Activated CD4-positive, alpha-beta T cell treated with anti-CD3 and anti-CD28 coated beads for 1 hour (primary cell): ENCODE measurements at places on chromosomes 2 and 18.

GRCh38 chr2:173669271-173669853 lies 295.8 kb downstream of the SP3 start:
- DNase-seq, result no peak

DNA sequence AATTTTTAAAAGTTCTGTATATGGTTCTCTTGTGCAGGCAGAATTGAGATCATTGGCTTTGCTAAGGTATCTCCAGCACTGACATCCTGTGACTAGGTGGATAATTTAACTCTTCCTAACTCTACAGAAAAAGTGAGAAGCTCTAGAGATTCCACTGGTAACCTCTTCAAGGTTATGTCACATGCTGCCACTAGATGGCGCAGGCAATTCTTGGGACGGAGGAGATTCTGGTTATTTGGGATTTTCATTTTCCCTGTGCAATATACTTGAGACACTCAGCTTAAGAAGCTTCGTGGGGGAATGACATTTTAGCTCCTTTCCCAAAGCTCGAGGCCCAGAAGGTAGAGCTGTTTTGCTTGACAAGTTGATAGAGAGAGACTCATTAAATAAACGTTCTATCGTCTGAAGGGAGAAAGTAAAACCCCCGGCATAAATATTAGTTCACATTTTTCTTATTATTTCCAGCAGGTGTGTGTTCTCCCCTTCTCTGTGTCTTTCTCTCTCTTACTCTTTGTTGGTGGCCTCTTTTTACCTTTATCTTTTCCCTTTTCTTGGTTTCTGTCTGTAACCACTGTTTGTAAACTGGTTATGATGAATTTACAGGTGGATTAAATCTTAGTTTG lies 26.6 kb upstream of the LANCL1 start:
- no peak for DNase-seq

DNA sequence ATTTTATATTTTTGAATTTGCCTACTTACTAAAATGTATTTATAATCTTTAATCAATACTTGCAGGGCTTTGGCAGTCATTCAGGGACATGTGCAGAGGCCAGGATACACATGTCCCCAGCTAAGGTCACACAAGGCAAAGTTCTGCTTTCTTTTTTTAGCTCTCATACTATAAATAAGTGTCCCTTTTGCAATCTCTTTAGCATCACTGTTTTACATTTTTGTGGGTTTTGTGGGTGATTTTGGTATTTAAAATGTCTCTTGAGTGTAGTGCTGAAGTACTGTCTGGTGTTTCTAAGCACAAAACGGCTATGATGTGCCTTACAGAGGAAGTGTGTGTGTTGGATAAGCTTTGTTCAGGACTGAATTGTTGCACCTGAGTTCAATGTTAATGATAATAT lies 309.0 kb upstream of the GULP1 start:
- DNase-seq, result no peak

- no peak for DNase-seq
These were observed 46.4 kb upstream of the PMAIP1 start for GRCh38 chr18:59853380-59853779.

GRCh38 chr2:96083064-96083939 lies 33.1 kb downstream of the ADRA2B start:
- DNase-seq, result no peak

GRCh38 chr2:12326449-12327190 lies 390.1 kb upstream of the TRIB2 start:
- DNase-seq, result no peak

GRCh38 chr18:78905334-78905733 lies 74.3 kb upstream of the SALL3 start:
- DNase-seq, result no peak

DNA sequence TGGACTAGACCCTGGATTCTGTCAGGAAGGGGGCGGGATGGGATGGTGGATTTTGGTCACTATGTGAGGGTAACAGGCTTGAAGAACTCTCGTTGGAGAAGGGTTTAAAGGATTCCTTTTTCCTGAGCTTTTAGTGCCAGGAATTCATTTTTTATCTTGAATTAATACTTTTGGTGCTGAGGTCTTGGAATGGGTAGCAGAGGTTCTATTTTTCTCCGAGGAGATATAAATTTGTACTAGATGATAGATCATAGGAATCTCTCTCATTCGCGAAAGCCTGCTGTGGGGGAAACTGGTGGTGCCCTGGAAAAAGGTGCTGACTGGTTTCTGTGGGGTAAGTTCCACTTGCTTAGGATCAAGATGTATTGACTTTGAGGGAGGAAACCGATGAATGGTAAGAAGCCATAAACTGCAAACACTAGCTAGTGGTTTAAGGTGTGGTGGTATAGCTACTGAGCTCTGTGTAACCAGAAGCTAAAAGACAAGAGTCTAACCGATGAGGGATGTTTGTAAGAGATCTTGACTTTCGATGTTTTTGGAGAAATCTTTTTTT lies 706 bp downstream of the AGPS start:
- DNase-seq, result no peak

DNA sequence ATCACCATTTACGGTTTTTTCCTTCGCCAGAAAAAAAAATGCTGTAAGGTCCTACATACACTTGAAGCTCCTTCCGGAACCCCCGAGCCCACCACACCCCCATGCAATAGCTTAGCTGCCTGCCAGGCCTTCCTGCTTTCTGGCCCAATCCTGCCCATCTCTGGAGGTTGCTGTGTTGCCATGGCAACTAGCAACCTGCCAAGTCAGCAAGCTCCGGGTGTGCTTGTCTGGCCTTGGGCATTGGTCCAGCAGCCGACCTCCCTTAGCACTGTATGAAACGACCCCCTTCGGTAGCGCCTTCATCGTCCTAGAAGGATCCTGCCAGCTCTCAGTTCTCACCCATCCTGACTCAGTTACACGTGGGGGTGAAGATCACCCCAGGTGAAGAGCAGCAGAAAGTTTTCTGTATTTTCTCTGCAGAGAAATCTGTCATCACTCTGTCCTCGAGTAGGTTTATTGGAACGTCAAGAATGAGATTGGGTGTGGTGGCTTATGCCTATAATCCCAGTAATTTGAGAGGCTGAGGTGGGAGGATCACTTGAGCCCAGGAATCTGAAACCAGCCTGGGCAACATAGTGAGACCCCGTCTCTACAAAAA lies 47.4 kb upstream of the MTCL1 start:
- DNase-seq, result no peak

DNA sequence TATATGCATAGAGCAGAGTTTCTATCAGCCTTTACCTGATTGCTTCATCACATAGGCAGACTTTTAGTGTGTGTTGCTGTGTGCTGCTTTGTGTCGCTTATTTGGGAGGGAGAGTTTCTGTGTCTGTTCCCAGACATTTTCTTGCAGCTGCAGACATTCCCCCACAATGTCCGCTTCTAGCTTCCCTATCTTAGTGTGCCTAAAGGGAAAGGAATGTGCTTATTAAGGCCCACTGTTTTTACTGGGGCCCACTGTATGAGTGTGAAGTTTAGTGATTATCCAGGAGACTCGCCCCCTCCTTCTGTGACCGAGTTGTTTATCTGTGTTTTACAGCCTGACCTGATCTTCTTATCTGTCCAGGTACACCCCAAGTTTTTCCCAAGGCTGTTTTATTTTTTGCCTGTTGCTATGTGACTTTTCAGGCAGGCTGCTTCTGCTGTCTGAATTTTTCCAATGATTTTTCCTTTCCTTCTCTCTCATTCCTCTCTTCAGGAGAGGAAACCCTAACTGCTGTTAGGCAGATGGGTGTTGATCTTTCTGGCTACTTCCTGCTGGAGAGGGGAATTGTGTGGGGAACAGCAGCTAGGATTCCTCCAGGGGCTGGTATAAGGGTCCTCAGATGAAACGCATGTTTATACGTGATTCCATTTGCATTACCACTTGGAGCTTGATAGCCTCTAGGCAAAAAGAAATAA lies 47.6 kb downstream of the STK17B start:
- DNase-seq, result no peak

GRCh38 chr2:216082805-216083204 lies 1.1 kb downstream of the TMEM169 start:
- no peak for DNase-seq

- no peak for DNase-seq
These were observed 249.4 kb downstream of the LOXHD1 start for GRCh38 chr18:46407486-46408166.

DNA sequence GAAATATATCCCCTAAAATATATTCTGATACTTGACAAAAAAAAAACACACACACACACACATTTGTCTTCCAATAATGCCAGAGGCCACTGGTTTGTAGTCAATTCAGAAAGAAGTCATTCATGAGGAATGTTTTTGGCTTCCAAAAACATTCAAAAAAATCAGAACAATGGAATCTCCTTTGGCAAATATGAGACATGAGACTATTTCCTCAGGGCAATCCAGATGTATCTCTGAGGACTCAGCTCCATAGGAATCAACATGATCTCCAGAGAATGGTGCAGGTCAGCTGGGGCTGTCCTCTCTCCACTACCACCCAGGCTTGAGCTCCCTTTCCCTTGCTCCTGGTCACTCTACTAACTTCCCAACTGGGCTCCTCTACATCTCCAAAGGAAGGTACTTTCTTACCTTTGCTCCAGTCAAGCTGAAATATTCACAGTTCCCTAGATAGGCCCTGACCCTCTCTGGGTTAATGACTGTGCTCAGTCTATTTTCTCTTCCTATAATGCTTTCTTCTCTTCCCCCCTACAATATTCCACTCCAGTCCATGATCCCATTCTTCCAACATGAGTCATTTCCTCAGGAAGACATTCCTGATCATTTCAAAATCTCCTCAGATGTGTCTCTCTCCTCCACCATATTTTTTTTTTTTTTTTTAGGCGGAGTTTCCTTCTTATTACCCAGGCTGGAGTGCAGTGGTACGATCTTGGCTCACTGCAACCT lies 145.3 kb downstream of the C1D start:
- DNase-seq, result no peak

GRCh38 chr2:177000061-177000714 lies 212.4 kb upstream of the HNRNPA3 start:
- no peak for DNase-seq

DNA sequence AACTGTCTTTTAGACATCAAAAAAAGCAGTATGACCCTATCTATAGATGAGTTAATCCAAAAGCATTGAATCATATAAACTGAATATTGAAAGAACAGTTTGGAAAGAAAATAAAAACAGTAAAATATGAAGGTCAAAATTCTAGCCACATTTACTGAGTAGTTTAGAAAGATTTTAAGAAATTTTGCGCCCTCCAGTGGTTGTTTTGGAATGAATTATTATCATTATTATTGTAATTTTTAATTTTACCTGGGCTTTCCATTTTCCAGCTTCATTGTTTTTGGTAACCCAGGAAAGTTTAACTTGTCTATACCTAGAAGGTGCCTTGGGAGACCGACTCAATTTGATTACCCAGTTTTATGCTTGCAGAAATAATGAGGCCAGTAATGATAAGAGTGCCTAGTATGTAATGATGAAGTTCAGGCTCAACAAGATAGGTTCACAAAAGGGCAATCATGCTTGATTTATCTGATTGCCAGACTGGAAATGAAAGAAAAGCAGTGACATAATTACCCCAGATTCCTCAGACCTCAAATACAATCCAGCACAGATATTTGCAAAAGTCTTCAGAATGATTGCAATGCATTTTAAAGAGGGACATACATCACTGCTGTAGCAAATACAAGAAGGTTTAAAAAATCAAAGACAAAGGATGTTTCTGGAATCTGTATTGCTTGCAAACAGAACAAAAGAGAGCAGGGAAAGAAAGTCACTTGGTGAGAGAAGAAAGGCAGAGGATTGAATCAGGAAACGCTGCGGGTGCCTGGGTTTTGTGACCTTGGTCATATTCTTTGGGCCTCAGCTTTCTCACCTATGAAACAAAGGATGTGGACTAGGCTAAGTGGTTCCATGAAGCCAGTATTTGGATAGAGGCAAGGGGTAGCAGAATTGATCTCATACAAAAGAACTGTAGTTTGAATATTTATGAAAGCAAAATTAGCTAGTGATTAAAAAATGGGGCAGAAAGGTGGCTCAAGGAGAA lies 153.8 kb downstream of the MAP2 start:
- DNase-seq, result no peak

GRCh38 chr2:35428548-35428947 lies 927.0 kb upstream of the CRIM1 start:
- no peak for DNase-seq

DNA sequence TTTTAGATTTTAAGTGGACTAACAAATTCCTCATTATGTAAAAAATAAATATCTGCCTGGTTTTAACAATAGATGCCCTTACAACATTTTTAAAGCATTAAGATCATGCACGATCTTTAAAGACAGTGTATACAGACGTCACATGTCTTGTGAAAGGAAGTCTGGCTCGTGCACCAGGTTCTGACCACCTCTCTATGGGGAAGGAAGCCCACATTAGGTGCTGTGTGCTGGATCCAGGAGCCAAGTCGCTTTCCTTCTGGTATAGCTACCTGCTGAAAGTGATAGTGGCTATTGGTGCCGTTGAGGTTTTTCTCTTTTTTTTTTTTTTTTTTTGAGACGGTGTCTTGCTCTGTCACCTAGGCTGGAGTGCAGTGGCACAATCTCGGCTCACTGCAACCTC lies 116.5 kb downstream of the NCK2 start:
- DNase-seq, result no peak
